ENCODE measurements at places on chromosomes 2 and 18.
A peak's percentile ranks its signal among the peaks of the same experiment; 100 is the strongest.

DNA sequence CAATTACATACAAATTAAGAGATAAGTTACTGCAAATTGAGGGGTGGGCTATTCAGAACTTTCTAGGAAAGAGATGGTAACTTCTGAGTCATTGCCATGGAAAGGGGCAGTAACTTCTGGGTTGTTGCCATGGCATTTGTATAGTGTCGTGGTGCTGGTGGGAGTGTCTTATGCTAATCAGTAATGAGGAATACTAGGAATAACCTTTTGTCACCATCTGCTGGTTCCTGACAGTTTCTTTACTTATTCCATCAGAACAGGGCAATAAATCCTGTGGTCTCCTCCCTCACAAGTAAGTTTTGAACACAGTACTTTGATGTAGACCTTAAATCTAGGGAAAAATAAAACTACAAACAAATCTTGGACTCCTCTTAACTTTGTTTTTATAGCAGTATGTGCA is 435.4 kb downstream of the BCL11A start:
- DNase-seq = no peak

DNA sequence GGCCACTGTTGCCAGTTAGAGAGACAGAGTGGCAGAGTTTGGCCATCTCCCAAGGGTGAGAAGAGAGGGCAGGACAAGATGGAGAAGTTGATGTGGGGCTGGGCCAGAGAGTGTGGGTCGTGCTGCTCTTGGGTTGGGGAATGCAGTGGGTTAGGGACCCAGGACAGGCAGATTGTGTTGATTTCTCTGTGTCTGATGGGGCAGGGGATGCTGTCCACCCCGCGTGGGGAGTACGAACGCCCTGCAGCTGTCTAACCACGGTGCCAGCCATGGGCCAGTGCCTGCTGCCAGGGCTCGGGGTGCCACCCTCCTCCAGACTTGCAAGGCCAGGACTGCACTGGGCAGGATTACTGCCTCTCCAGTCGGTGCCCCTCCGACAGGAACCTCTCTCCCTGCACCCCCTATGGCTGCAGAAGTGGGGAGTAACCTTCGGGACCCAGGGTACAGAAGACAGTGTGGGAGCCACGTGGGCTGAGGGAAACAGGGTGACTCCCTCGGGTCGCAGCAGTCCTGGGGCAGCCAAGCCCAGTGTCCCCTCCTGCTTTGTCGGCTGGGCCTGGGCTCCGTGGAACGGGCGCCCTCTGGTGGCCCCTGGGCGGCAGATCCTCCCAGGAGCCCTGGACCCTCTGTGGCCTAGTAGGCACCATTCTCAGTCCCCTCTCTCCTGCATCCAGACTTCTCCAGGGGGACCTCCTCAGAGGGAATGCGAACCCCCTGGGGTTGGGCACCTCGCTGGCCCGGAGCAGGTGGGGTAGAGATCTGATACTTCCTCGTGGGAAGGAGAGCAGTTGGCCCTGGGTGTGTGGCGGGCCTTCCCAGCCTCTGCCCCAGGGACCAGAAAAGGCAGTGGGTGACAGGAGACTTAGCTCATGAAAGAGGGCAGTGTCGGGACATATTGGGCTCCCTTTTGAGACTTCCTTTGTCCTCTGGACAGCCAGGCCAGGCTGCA is 2.7 kb downstream of the GPC1 start:
- peak; percentile 53 for DNase-seq

GRCh38 chr2:142849820-142850219 is 27.6 kb upstream of the KYNU start:
- DNase-seq = no peak

DNA sequence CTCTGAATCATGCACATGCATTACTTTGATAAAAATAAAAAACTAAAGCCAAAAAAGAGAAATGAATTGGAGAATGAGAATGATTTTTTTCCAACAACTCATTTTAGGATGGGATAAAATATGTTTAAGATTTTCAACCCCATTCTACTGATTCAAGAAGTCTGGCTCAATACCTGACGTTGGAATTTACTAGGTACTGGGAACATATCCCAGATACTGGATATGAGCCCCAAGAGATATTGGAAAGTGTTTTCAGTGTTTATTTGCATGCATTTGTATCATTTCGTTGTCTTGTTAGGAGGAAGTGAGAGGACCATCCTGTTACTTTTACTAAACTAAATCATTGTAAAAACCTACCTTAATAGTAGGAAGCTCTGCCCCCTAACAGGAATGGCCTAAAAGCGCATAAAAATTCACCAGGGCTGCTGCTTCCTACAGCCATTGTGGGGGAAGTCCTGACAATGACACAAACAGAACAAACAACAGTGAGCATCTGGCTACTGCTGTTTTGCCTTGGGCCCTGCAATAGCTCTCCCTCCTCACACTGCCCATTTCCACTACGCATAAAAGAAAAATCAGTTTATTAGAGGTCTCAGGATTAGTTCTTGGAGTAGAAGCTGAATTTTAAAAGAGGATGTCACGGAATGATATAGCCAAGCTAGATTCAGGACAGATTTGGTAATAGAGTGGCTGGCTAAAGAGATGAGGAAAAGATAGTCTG is 35.2 kb downstream of the ANKAR start:
- no peak for DNase-seq

DNA sequence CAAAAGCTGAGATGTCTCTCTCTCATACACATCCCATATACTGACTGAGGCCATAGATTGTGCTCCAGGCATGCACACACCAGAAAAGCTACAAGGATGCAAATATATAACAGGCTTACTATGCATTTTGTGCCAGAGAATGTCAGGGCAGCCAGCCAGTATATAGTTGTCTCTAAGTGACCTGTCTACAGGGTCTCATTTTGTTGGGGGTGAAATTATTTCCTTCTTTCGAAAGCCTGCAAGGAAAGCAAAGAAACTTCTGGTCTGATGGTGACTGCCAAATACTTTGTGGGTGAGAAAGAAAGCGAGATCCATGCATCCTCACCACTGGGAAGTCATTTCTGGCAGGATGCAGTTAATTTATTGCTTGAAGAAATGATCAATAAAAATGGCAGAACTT is 70.2 kb downstream of the CDCA7 start:
- no peak for DNase-seq

DNA sequence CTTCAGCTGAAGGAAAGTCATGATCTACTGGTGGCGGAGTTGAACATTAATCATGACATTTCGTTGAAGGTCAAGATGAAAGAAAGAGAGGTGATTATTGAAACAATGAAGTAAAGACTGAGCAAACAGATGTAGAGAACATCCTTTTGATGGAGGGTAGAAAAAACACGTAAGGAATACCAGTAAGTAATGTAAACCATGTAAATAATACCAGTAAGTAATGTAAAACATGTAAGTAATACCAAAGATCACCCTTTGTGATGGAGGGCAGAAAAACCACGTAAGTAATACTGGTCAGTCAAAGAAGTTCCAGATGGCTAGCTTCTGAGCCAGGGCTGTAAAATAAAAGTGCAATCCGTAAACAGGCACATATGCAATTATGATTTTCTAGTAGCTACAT is 1387.7 kb downstream of the SUCLG1 start:
- DNase-seq = no peak

DNA sequence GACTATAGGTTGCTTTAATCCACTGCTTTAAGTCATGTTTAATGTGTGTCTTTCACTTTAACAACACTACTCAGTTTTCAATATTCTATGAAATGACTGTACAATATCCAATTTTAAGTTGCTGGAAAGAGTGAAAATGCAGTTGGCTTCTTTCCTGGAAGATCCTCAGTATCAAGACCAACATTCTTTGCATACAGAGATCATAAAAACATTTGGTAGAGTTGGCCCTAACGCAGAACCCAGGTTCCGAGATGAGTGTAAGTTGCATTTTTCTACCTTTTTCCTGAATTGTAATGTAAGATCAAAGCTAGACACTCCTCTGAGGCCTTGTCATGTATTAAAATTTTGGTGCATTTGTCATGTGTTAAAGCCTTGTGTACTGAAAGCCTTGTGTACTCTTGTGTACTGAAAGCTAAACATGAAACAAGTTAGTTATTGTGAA is 42.9 kb upstream of the TNFRSF11A start:
- DNase-seq = no peak

DNA sequence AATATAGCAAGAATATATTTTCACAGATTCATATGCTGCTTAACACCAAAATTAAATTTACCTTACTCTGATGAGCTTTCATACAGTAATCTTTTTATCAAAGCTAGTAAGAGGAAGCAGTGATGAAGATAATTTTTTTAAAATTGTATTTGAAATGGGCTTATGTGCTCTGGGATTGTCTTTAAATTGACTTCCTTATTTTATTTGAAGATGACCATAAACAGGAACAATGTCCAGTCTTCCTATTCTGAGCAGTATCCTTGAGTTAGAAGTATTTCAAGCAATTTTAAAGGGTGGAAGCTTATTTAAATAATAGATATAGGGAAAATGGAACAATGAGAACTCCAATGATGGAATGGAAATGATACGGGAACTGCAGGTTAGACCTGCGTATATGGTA is 211.6 kb downstream of the MCFD2 start:
- no peak for DNase-seq

DNA sequence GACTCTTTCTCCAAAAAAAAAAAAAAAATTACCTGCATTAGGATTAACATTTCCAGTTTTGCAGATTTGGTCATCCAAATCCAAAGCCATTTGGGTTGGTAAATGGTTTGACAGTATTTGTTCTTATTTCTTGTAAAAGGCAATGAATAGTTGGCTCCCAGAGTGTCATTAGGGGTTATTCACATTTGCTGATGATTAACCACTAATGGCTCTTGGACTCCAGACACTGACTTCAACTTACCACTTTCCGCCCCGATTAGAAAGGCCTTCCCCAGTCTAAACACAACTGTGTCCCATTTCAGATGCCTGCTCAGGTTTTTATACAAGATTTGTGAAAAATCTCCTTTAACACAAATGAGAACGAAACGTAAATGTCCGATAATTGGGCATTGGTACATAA is 9.6 kb upstream of the TGIF1 start:
- DNase-seq = no peak

DNA sequence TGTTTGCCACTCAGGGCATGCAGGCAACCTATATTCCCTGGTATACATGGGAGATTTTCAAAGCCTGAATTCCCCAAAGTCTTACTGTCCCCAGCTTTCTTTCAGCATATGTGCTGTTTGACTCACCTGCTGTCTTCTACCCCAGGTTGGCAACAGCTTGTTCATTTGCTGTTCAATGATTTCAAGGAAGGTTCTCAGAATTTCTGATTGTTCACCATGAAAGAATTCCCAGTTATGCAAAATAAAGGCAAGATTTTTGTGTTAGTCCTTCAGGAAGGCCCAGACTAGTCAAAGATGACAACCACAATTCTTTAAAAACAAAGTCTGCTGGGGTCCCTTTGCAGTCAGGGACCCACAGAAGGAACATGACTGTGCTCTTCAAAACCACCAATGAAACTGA is 1057.8 kb upstream of the CDH2 start:
- no peak for DNase-seq

DNA sequence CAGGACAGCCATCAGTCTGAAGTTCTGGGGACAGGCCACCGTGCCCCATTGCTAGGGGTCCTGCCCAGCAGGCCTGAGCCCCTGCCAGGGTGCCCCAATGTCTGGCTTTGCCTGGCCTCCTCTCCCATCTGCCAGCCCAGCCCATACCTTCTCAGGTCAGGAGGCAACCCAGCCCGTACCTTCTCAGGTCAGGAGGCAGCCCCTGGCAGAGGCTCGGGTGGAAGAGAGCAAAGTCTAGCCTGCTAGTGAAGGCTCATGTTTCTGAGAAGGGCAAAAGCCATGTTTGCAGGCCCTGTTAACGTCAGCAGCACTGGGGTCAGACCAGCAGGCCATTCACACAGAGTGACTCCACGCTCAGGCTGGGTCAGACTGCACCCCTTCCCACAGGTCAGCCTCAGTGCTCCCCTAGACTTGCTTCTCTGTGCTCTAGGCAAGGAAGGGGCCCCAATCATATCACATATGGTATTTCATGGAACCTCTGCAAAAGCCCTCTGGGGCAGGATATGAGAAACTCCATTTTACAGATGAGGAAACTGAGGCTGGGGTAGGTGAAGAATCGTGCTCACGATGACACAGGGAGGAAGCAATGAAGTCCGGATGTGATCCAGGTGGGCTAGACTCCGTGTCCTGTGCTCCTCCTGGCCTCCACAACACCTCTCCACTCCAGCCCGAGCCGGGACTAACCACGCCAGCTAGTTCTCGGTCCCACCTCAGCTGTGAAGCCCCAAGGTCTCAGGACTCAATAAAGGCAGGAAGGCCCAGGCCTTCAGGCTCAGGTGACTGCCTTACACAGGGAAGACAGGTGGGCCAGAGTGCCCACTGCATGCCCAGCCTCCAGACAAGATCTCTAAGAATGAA is 9.5 kb downstream of the SDC1 start:
- DNase-seq = no peak

GRCh38 chr2:72972352-72973136 is 55.2 kb downstream of the EMX1 start:
- DNase-seq = no peak

GRCh38 chr2:25251071-25251421 is 82.7 kb upstream of the POMC start:
- no peak for DNase-seq

- DNase-seq = no peak
These were observed 8.6 kb downstream of the CLIP4 start for GRCh38 chr2:29123617-29124349.

GRCh38 chr2:96188821-96189526 is 19.7 kb downstream of the STARD7 start:
- DNase-seq = no peak

DNA sequence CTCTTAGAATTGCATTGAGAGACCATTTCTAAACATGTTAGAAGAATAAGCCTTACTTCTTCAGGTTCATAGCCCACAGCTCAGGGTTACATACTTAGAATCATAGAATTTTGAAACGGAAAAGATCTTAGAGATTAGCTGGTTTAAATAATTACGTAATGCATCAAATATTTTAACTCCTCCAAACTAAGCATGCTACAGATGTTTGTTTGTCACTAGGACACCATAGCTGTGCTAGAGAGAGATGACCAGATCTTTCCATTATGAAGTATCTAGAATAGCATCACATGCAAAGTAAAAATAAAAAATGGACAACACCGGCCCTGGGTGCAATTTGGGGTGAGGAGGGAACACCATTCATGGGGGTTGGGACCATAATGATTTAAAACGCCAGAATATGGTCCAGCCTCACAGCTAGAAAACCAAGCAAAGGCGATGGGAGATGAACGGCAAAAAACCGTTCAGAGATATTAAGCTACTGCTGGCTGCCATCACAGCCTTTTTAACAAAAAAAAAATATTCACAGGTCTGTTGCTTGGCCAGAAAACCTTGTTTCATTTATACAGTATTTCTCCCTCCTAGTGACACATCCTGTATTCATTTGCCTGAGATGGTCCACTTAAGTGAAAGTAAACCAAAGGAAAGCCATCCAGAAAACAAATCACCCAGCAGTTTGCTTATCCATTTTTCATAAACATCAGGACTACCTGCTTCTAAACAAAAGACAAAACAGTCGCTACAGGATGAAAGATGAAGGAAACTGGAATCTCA is 94.2 kb downstream of the EPHA4 start:
- no peak for DNase-seq

GRCh38 chr2:44680983-44681531 is 260.4 kb upstream of the SIX3 start:
- DNase-seq = no peak

DNA sequence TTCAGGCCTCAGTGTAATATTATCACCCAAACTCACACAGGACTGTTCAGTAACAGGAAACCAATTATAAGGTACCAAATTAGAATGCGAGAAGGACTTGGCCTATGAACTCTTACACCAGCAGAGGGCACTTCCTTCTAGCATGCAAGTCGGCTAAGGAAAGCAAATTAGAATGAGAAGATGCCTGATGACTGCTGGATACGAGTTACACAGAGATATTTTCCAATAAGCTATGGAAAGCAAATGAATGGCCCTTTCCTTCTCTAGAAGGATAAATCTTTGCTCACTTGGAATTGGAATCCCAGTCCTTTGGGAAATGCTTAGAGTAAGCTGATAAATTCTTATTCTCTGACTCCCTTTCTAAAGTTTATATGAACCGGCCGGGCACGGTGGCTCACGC is 109.8 kb downstream of the AP1S3 start:
- peak; percentile 4 for DNase-seq

Data from effector CD4-positive, alpha-beta T cell (primary cell).